Left kidney (tissue), 8 donors: ENCODE measurements at places on chromosomes 6 and 20. TPM values are rescaled to one million over a fixed set of nuclear protein-coding genes. Genes with fewer than 3 reads are reported as not detected.

Gene TRIM10
- 0.27 TPM for polyA plus RNA-seq

Gene RAD21L1
- not detected for polyA plus RNA-seq

Gene MCM8
- polyA plus RNA-seq: 25.7 TPM

DNA sequence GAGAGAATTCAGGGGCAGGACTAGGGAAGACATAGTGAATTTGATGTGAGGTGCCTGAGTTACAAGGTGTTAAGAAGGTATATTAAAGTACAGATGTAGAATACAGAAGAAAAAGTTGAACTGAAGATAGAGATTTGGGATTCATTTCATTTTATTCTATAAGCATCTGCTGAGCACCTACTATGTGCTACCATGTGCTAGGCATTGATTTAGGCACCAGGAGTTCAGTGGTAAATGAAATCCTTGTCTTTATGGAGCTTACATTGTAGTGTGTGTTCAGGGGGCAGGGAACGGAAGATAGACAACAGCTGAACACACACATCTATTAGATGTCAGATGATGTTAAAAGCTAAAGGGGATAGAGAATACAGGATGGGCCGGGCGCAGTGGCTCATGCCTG is 2.8 kb downstream of the RSPH9 start:
- DNase-seq: no peak
